ENCODE measurements at places on chromosomes 16 and 17.

DNA sequence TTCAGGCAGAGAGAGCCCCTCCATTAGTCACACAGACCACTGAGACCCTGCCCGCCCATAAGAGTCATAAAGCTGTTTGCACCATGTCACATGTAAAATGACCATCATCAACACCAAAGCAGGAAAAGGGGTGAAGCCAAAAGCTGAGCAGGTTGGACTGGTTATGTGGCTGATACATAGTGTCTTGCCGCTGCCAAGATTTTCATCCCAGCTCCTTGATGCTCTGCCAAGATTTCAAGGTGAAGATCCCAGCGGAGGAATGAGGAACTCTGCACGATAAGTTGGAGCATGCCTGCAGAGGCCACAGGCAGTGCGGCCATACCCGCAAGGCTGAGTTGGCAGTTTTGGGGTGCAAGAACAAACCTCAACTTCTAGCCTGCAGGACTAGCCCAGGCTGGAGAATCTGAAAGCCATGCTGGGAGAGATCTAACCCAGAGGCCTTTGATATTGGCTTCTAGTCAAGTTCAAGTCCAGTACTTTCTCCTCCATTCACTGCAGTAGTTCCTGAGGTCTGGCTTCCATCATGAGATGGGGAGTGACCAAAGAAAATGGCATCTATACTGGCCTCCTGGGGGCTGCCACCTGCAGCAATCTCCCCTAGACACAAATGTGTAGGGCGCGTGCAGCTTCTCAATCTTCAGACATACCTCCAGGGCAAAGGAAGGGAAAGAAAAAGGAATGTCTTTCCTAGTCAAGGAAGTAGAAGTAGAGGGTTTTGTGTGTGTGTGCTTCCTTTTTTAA is 79.7 kb upstream of the NOL11 start:
- no peak for DNase-seq

DNA sequence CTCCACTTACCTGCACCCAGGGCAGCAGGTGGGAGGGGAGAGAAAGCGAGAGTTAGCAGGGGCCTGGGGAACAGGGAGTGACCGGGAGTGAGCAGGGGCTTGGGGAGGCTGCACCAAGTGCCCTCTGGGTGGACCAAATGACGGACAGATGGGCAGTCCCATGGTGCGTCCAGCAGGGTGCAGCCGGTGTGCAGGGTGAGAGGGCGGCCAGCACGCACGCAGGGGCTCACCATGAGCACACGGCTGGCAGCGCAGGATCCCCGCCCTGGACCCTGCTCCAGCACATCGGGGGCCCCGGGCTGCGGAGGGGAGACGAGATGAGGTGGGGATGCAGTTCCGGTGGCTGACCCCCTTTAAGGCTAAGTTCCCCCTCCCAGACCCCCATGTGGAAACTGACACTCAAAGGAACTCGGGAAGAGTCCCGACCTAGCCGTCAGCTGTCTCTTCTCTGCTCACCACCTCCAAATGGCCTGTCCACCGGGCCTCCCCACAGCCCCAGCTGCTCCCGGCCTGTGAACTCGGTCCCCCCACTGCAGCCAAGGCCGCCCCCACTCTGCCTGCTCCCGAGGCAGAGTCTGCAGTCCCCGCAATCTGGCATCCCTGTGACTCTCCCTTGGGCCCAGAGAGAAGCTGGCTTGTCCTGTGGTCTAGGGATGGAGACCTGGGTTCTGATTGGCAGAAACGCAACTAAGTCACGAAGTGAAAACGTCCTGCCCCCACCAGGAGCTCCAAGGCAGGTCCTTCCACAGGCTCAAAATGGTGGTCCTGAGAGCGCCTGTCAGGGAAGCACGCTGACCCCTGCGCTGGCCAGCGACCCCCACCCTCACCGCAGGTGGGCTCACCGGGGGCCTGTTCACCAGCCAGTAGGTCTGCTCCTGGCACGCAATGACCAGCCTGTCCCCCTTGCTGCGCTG is 2.9 kb downstream of the RGS11 start:
- DNase-seq, result no peak

DNA sequence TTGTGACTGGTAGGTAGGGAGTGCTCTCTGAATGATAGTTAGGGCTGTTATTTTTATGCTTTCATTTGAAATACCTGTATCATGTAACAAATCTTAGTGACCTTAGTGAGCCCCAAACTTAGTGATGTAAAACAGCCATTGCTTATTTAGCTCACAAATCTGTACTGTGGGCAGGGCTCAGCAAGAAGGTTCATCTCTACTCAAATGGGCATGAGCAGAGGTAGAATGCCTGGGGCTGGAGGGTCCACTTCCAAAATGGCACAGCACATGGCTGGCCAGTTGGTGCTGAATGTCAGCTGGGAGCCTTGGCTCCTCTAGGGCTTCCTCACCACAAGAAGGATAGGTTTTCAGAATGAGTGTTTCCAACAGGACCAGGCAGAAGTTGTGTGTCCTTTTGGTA is 49.3 kb upstream of the FOXF1 start:
- DNase-seq, result no peak

GRCh38 chr17:80872001-80872500 is 119.6 kb upstream of the CHMP6 start:
- DNase-seq, result no peak

GRCh38 chr16:7408700-7409365 is 76.2 kb downstream of the RBFOX1 start:
- DNase-seq, result no peak

GRCh38 chr16:81397879-81398520 is 46.6 kb upstream of the CMIP start:
- no peak for DNase-seq

GRCh38 chr16:473046-474043 is 47.9 kb downstream of the RAB11FIP3 start:
- DNase-seq, result no peak

GRCh38 chr17:34647511-34647910 is 68.1 kb downstream of the TMEM132E start:
- no peak for DNase-seq

DNA sequence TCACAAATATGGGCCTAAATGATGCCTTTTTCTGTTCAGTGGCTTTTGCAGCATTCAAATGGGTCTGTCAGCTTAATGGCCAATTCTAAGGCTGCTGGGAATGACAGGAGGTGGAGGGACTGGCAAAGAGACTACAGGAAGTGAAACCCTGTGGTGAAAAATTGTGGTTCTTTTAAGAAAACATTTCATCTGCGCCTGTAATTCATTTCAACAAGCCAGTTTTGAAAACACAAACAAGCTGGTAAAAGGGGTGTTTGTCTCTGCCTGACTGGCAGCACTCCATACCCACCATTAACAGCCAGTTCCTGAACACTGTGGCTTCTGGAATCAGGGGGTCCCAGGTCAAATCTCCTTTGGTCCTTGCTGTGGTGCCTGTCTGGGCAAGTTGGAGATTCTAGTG is 3.6 kb upstream of the KDM8 start:
- no peak for DNase-seq

GRCh38 chr17:36524428-36524876 is 10.2 kb downstream of the MYO19 start:
- DNase-seq, result no peak

DNA sequence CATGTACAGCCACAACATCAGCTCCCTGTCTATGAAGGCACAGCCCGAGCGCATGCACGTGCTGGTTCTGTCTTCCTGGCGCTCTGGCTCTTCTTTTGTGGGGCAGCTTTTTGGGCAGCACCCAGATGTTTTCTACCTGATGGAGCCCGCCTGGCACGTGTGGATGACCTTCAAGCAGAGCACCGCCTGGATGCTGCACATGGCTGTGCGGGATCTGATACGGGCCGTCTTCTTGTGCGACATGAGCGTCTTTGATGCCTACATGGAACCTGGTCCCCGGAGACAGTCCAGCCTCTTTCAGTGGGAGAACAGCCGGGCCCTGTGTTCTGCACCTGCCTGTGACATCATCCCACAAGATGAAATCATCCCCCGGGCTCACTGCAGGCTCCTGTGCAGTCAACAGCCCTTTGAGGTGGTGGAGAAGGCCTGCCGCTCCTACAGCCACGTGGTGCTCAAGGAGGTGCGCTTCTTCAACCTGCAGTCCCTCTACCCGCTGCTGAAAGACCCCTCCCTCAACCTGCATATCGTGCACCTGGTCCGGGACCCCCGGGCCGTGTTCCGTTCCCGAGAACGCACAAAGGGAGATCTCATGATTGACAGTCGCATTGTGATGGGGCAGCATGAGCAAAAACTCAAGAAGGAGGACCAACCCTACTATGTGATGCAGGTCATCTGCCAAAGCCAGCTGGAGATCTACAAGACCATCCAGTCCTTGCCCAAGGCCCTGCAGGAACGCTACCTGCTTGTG is 10.7 kb downstream of the CHST4 start:
- peak; percentile 38 for DNase-seq

- DNase-seq, result no peak
Measured at GRCh38 chr17:38749223-38750043, 1.3 kb upstream of the PCGF2 start.

- peak; percentile 14 for DNase-seq
Measured at GRCh38 chr16:57873218-57873617, 70.9 kb upstream of the KIFC3 start.

- DNase-seq, result no peak
Measured at GRCh38 chr16:70750893-70751467, 50.0 kb downstream of the VAC14 start.

- no peak for DNase-seq
Measured at GRCh38 chr17:40734018-40734417, 21.1 kb downstream of the KRT25 start.

GRCh38 chr17:46818929-46819859 is 702 bp upstream of the WNT3 start:
- no peak for DNase-seq

Data from NCI-H2107 (cell line).